ENCODE measurements at places on chromosomes 2 and 18.

DNA sequence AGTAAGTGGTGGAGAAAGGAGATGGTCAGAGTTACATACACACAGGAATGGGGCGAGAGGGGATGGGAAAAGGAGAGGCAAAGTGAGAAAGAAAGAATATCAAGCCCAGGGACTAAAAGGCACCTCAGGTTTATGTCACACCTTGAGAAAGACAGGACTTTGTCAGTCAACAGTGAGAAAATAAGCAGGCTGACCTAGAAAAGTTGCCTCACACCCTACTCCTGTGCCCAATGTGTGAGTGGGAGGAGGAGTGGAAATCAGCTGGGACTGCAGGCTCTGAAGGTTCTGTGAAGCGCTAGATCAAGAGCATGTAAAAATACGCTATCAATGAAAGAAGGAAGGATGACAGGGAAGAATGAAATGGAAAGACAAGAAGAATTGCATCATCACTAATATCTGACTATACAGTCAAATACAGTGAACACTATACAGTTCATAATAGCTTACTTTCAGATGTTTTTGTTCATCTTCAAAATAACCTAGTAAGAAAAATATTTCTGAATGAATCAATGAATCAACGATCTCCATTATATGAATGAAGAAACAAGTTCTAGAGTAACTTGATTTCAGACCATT lies 10.7 kb downstream of the VPS54 start:
- DNase-seq = no peak

GRCh38 chr2:240478346-240479110 lies 43.1 kb downstream of the GPC1 start:
- no peak for DNase-seq

GRCh38 chr2:32271063-32271462 lies 6.4 kb upstream of the NLRC4 start:
- no peak for DNase-seq

- DNase-seq = no peak
These were observed 76.7 kb downstream of the LAMA3 start for GRCh38 chr18:23765931-23766330.

GRCh38 chr2:45000341-45000901 lies 8.8 kb downstream of the SIX2 start:
- no peak for DNase-seq

GRCh38 chr2:170815311-170815710 lies 1.4 kb upstream of the GAD1 start:
- no peak for DNase-seq

DNA sequence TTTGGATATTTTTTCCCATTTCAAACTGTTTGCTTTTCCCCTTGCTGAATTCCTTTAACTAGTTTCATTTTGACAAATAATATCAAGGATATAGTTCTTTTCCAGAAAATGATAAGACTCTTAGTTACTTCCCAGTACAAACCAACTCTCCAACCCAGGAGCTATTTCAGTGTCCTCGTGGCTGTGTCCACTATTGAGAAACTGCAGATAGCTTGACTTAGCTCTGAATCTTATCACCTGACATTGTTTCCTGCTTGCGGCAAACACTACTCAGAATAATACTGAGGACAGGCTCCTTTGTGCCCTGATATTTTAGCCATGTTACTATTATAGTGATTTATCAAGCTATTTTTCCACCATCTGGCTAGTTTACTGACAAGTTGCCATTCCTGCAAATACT lies 74.6 kb downstream of the KLF7 start:
- DNase-seq = no peak

- DNase-seq = no peak
These were observed 33.5 kb downstream of the RHBDD1 start for GRCh38 chr2:226869371-226869770.

Data from esophagus squamous epithelium (tissue), 5 donors.